ENCODE measurements at places on chromosomes 12 and 14.

DNA sequence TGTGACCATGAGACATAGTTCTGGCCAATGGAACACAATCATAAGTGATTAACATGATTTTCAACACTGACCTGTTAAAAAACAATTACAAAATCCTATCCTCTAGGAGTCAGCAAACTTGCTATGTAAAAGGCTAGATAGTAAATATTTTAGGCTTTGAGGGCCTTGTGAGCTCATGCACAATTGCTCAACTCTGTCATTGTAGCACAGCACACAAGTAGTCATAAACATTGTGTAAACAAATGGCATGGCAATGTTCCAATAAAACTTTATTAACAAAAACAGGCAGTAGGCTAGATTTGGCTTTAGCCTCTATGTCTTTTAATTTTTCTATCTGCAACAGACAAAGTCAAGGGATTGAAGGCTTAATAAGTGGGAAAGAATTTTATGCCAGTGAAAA is 350.7 kb downstream of the C12orf50 start:
- peak; percentile 2 for DNase-seq

GRCh38 chr12:12693111-12693671 is 2.8 kb downstream of the GPR19 start:
- DNase-seq: no peak

DNA sequence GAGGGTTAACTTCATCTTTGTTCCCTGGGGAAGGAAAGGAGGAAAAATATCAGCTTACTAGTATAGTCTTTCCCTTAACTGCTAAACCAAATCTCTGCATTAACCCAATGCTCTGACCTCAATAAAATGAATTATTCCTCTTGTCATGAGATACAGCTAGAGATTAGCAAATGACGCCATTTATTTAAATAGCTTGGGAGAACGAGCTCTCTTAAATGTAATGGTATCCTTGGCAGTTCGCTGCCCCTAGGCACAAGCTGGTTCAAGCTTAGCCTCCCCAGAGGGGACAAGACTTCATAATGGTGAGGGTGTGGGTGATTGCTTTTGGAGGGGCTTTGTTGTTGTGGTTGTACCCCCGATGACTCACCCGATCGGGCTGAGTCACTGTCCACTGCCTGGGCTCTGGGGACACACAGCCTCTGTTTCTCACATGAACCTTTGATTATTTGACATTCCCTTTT is 19.6 kb downstream of the FNTB start:
- DNase-seq: no peak

- no peak for DNase-seq
These were observed 68.7 kb downstream of the RPAP3 start for GRCh38 chr12:47636908-47637780.

DNA sequence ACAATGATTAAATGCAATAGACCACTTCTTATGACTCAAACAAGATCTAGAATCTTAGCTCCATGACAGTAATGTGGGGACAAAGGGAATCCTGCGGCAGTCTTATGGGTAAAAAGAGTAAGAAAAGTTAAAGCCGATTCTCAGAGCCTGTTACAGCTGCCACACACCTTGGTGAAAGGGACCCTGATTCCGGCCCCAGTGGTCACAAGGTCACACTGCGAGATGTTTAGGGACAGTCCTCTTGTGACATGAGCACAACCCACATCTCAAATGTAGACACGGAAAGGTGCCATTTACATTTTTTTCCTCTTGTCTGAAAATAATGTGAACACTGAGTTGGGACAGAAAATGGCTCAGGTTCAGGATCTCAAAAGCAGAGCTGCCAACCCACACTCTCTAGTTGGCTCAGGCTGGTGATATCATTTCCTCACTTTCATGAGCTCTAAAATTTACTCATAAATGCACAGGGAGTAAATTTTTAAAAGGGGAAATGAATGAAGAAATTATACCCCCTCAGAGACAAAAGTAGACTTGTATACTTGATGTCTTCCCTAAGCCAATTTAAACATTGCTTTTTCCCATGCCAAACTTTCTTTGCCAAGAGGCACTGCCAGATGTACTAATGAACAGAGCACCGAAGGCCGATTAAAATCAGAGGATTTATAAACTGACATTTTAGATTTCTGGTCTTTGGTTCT is 113.1 kb upstream of the OVCH1 start:
- peak; percentile 10 for DNase-seq

DNA sequence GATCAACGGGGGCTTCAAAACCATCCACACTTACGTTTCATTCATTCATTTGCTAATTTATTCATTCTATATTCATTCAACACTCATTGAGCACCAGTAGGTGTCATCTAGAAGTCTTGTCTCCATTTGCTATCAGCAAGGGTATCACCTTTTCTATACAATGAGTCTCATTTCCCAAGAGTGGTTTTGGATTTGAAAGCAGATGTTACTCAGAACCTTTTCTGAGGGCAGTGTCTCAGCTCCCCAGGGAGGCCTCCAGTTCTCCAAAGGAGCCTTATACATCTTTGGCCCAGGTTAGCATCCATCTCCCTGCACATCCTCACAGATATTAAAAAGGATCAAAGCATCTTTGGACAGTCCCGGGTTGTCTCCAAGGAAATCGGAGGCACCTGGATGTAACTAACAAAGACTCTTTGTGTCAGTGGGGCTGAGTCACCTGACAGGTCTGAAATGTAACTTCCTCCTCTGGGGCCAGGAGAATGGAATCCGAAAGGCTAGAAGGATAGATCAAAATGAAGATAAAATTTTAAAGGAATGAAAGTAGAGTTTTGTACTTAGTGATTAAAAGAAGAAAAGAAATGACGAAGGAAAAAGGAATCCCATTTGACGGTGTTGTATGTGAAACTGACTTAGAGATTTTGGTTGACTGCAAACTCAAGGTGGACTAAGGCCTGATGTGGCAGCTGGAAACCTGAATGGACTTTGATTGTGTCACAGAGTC is 103.0 kb downstream of the VCPKMT start:
- no peak for DNase-seq

DNA sequence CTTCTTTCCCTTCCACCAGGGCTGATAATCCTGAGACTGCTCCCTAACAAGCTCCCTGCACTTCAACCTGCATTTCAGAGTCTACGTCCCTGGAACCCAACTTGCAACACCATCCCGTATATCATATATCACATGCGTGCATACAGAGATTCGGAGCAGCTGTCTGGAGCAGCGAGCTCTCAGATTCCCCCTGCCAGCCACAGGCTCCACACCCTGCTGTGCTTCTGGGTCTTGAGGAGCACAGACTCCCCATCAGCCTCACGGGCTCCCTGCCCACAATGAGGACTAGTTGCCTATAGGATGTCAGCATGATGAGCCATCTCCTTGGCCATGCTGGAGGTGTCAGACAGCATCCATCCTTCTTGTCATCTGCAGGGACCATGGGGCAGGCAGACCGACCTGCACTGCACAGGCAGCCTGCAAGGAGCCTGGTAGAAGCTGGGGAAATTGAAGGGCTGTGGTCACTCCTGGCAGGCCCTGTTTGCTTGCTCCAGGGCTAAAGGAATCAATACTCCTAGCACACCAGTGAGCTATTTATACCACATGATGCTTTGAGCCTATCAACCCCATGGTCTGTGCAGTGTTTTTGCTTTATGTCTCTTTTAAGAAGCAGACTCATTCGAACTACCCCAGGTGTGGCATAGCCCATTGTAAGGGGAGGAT is 19.6 kb upstream of the HDAC7 start:
- no peak for DNase-seq

DNA sequence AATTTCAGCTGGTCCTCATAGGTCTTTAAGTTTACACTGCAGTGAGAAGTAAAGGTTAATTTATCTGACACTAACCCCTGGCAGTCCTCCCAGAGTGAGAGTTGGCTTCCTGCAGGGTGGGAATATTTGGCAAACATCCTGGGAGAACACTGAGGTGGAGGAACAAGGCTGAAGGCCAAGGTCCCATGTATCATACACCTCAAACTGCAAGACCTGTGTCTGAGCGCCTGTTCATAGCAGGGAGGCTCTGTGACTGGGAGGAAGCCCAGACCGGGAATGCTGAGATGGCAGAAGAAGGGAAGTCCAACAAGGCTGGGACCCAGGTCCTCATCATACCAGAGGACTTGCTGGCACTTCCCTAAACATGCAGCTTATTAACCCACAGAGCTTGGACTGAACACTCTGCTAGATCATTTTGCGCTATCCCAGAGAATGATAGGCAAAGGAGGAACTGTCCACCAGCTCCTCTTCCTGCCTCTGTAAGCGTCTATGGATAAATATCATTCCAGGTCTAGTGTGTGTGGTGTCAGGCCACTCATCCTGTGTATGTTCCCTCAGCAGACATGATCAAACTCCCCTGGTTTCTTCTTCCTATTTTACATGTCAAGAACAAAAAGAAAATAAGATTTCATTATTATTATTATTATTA is 199.6 kb upstream of the CNOT2 start:
- no peak for DNase-seq

DNA sequence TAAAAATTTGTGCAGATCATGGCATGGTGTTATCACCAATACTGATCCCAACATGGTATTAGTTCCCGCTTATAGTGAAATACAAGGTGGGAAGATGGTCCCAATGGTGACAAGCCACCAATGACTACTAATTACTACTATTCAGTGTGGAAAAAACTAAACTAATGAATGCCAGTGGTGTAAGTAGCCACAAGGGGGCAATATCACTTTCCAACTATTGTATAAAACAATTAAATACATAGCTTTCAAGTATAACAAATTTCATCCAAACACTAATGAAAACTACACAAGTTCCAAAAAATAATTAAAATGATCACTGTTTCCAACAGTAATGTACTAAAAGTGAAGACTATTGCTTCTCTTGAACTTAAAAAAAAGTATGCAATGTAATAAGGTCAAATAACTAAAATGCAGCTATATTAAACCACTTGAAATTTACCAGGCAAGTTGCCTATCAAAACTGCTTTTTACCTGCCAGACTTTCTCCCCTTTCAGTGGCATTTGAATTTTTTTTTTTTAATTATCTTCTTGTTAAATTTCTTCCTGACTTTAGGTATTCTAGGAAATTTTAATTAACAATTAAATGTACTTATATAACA is 58.0 kb downstream of the PAPLN start:
- DNase-seq: peak; percentile 23

GRCh38 chr12:117832459-117833457 is 136.0 kb downstream of the KSR2 start:
- DNase-seq: no peak

DNA sequence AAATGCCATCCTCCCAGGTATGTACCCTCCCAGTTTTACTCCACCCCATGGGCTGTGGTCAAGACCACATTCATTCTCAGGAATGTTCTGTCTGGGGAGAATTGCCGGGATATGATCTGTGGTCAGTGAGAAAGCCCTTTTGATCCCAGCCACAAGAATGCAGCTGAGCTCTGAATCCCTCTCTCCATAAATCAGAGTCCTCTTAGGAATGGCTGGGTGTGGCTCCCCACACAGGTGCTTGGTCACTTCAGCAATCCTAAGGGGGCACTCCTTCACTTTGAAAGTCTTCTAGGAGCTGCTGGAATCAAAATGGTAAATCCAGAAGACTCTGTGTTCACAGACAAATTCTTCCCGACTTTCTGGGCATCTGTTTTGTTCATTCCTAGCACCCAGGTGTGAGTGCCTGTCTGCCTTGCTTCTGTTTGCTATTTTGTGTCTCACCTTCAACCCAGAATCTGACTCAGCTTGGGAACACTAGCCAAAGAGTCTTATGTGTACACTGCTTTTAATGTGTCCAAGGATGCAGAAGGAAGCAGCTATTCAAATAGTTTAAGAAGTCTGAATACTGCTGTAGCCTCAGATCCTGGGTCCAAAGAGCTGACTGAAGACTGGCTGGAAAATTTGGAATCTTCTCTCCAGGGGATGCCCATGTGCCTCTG is 144.6 kb upstream of the CDKN3 start:
- DNase-seq: no peak

- no peak for DNase-seq
These were observed 3.6 kb downstream of the KRT83 start for GRCh38 chr12:52317468-52318052.

All from fibroblast of the conjunctiva (primary cell).